Stimulated activated CD4-positive, alpha-beta T cell treated with anti-CD3 and anti-CD28 coated beads, Interleukin-1b, Interleukin-23, amount 100 ng/mL, for 1 hour (primary cell): ENCODE measurements at places on chromosomes 2 and 18.

DNA sequence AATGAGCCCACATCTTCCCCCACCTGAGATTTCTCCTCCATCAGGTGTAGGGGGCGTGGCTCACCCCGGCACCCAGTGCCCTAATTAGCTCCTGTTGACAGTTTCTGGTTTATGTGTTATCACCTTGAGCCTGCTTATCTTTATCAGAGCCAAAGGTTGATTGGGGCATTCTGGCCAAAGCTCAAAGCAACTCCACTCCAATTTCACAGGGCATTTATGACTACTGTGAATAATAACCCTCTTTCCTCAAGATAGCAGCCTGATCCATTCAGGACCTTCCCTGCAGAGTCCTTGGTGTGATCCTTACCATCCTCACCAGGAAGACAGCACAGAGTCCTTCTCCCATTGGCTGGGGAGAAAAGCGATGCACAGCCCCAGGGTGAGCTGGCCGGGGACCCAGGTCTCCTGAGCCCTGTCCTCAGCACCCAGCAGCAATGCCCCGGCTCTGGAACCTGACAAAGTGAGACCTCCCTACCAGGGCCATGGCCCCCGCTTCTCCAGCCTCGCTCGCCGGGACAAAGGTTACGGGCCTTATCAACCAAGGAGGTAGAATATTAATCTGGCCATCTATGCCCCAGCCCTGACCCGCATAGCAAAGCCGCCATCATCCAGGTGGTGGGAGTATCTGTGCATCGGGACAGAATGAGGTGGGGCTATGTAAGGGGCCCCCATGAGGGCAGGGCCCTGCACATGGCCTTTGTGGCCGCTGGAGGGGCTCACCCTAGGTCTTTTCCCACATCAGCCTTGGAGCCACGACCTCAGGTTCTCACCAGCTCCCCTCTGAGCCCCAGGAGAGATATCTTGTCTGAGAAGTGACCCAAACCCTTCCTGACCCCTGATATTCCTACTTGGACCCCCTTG lies 64.5 kb downstream of the ZFP36L2 start:
- DNase-seq, result no peak

GRCh38 chr18:8656232-8656631 lies 47.0 kb downstream of the RAB12 start:
- DNase-seq, result no peak

DNA sequence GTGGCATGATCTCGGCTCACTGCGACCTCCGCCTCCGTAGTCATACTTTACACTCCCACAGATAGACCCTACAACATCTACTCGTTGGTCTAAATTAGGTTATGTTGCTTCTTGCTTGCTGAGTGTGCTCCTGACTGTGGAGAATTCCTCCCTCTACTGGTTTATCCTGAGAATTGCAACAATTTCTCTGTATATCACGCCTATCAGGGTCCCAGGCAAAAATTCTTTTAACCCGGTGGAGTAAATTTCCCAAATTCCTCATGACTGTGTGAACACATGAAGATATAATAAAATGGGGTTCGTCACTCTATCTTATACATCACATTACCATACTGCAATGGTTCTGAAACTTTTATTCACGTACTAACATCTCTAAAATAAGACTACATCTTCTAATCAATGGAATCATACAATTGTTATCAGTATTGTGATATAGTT lies 156.7 kb downstream of the EVA1A start:
- DNase-seq, result no peak

DNA sequence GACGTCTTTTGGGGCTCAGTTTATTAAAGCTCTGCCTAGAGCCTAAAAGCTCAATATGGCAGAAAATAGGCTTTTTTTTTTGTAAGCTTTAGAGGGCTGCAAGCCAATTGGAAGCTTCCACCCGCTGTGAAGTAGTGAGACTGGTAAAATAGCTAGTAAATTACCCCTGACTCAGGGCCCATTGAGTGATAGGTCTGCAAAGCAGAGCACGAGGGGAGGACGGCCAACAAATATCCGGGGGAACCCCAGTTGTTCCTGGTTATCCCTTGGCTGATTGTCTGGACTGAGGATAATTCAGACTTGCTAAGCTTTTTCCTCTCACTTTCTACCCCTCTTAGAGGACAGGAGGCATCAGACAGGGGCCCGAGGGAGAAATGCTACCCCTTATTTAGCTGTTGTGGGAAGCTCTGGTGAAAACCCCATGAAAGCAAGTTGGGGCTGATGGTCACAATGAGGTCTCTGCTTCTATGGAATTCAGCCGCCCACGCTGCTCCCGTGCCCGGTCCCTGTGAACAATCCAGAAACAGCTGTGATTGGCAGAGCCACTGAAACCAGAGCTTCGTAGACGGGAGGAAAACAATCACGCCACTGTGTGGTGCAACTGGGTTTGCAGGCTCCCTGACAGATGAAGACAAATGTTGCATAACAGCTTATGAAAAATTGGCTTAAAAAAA lies 141.9 kb upstream of the LGALSL start:
- no peak for DNase-seq

DNA sequence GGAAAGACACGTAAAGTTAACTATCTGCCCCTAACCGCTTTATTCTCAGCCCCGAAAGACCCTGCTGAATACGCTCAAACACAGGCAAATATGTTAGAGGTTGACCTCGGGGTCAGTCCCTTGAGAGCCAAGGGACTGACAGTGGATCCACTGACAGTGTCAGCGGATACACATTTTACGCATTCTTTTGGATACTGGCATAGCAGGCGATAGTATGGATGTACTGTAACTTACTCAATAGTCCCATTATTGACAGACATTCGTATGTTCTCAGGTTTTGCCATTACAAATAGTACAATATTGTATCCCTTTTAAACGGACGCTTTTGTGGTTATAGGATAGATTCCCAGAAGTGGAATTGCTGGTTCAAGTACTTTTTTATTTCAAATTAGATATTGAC lies 13.4 kb downstream of the ATP6V1B1 start:
- no peak for DNase-seq

GRCh38 chr2:18834341-18834740 lies 245.0 kb upstream of the NT5C1B start:
- DNase-seq, result no peak

DNA sequence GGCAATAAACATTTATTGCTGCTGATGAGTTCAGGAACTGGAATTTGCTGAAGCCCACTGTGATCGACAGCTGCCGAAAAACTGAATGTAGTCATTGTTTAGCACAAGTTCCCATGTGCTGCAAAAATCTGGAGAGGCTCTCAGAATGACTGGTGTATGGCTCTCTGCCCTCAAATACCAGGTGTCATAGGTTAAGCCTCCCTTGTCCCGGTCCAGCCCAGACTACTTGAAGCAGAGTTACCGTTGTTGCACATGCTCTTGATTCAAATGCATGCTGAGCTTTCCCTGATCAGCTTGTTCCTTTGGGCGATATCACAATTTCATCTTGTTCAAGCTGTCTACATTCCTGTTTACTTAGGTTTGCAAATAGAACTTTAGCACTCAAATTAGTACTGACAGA lies 625.2 kb downstream of the CPS1 start:
- DNase-seq, result no peak

DNA sequence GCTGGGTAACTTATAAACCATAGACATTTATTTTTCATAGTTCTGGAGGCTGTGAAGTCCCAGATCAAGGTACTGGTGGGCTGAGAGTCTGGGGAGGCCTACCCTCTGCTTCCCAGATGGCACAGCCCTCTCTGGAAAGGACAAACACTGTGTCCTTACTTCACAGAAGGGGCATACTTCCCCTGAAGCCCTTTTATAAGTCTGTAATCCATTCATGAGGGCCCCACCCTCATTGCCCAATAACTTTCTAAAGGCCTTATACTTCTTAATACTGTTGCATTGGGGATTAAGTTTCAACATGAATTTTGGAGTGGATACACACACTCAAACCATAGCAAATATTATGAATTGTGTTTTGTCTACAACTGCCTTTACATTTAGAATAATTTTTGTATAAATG lies 36.0 kb downstream of the ATIC start:
- no peak for DNase-seq

- DNase-seq, result no peak
Measured at GRCh38 chr2:2856723-2857415, 520.7 kb downstream of the EIPR1 start.

DNA sequence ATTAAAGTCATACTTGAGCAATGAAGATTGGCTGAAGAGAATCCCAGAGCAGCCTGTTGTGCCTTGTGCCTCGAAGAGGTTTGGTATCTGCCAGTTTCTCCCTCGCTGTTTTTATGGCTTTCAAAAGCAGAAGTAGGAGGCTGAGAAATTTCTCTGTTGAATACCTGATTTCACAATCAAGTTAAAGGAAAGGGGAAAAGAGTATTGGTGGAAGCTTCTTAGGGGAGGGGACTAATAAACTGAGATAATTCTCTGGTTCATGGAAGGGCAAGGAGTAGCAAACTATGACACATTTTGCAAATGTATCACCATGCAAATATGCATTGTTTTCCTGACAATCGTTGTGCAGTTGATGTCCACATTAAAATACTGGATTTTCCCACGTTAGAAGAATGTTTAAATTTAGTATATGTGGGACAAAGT lies at the start of gene IL1B:
IL1B (minus strand) TSS at position 85 of the 423 bp plus-strand sequence. CDS start 550 bp downstream, outside the sequence.
- DNase-seq, result no peak

- DNase-seq, result no peak
Measured at GRCh38 chr18:26941584-26941983, 76.1 kb upstream of the AQP4 start.

DNA sequence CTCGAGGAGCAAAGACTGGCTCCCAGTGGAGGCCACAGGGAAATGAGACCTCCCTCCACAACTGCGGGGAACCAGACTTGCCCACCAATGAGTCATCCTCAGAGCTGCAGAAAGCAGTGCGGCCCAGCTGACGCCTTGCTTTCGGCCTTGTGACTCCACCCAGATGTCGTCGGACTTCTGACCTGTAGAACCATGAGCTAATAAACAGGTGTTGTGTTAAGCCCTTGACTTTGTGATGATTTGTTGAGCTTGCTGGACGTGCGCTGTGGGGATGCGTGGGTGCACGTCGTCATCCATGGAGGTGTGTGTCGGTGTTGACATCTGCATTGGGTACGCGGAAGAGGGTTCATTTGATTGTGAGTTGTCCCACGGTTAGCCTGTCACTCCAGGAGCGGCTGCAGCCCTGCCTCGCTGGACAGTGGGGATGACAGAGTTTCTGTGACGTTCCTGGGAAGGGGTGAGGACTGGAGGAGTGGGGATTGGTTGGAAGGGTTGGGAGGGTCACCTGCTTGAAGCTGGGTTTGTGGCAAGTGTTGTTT lies 154.1 kb downstream of the SH3BP4 start:
- no peak for DNase-seq

DNA sequence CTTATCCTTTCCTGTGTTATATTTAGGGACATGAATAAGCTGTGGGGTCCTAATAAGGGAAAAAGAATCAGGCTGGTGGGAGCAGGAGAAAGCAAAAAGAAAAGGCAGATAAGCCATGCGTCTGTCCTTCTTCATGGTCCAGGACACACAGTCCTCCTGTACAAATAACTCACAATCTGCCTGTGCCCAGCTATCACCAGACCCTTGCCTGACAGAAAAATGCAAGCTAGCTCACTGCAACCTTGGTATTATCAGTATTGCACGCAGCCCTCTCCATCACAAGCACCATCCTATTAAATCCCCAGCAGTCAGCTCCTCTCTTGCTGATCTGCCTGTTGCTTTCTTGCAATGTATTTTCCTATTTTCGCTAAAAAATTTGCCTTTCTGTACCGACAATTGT lies 78.0 kb downstream of the NEURL3 start:
- DNase-seq, result no peak

DNA sequence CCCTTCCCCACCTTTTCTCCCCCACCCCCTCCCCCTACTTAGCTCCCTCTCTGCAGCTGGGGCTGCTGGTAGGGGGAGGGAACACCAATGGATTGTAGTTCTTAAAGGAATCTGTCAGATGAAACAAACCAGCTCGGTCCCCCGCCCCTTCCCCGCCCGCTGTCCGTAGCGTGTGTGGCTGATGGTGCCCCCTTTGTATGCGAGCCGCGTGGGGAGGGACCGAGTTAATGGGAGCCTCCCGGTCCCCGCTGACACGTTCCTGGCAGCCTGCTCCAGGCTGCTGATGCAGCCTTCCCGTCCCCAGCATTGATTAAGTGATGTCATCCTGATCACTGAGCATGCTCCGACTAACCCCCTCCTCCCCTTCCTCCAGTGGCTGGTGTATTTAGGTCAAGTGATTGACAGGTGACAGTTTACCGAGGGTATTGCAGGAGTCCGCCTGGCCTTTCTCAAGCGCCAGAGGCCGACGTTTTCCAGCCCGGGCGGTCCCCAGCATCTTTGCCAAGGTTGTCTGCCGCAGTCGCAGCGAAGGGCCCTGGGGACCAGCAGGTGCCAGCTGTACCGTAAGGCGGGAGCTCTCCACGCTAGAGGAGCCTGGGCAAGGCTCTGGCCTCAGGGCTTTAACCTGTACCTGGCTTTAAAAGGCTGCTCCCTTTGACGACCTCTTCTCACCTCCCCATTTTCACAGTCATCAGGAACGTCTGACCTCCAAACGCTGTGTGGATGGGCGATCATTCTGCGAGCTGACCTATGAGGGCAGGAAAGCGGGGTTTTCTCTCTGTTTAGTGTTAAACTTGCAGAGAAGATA lies 1.8 kb downstream of the KIF5C start:
- no peak for DNase-seq

DNA sequence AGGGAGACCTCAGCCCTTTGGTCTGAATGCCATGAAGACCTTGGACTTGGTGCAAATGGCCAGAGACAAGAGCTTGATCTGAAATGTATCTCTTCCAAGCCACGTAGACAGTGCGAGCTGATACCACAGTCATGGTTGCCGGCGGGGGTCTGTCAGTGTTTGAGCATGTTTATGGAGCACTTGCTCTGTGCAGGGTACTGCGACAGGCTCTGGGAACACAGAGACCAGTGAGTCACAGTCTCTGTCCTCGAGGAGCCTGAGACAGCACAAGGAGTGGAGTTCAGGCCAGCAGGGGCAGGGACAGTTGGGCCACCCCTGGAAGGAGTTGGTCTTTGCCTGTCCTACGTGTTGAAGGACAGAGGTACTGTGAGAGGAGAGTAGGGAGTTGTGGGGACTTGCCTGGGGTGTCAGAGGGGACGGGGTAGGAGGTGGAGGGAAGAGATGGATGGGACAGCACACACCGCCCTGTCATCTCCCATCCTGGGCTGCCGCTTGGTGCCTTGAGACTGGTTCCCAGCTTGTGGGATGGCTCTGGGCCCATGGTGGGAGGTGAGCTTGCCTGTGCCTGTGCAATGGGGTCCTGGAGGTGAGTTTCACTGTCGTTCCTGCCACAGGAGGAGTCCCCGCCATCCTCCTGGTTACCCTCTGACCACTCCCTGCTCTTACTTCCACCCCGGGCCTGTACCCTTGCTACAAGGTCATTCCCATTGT lies 39.5 kb downstream of the ATP6V1C2 start:
- DNase-seq, result no peak
